ENCODE measurements at places on chromosomes 1 and 21.

- DNase-seq, result no peak
Measured at GRCh38 chr1:9506901-9507300, 32.4 kb upstream of the SLC25A33 start.

DNA sequence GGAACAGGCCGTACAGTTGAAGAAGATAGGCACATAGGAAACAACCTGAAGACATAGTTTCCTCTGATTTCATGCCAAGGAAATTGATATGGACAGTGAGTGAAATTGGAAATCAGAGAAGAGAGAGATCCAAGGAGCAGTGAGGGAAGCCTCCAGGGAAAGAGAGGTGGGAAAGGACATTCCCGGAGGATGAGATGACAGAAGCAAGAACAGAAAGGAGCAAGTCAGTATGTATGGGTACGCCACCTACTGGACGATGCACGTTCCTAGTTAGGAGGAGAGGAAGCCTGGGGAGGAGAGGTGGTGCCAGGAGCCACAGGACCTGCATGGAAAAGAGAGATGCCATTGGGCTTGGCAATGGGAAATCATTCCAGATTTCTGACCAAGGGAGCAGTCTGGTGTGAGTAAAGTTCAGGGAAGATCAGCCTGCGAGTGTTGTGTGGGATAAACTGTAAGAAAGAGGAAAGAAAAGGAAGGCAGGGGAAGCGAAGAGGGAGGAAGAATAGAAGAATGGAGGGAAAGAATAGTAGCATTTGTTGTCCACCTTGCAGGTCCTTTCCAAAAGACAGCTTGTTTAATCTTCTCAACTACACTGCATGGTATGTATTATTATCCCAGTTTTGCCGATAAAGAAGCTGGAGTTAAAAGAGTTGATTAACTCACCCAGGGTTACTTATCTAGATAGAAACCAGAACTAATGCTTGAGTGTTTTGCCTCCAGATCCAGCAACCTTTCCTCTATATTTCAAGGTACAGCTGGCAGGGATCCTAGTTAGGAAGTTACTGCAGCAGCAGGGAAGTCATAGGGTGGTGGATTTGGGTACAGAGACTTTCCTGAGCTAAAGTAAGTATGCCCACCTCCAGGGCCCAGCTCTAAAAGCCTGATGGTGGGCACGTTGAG lies 27.4 kb downstream of the C1orf116 start:
- no peak for DNase-seq

- DNase-seq, result no peak
Measured at GRCh38 chr1:192435704-192436103, 118.9 kb downstream of the RGS21 start.

GRCh38 chr1:54614563-54614962 lies 8.8 kb downstream of the FAM151A start:
- no peak for DNase-seq

- no peak for DNase-seq
Measured at GRCh38 chr1:36920801-36921405, 113.4 kb downstream of the GRIK3 start.

GRCh38 chr1:214380396-214380795 lies 99.4 kb downstream of the SMYD2 start:
- DNase-seq, result no peak

DNA sequence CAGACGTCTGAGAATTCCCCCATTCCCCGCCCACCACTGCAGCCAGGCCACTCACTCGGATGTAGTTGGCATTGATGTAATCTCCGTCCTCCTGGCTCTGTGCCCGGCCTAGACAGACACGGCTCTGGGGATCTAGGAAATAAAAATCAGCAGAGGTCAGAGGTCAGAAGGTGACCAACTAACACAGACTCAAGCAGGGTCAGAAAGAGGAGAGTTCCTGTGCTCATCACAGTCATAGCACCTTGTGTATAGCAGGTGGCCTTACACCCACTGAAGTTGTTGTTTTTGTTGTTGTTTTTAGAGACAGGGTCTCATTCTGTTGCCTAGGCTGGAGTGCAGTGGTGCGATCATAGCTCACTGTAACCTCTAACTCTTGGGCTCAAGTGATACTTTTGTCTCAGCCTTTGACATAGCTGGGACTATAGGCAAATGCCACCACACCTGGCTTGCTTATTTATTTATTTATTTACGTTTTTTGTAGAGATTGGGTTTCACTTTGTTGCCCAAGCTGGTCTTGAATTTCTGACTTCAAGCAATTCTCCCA lies 4.9 kb downstream of the PTPN7 start:
- DNase-seq, result no peak

DNA sequence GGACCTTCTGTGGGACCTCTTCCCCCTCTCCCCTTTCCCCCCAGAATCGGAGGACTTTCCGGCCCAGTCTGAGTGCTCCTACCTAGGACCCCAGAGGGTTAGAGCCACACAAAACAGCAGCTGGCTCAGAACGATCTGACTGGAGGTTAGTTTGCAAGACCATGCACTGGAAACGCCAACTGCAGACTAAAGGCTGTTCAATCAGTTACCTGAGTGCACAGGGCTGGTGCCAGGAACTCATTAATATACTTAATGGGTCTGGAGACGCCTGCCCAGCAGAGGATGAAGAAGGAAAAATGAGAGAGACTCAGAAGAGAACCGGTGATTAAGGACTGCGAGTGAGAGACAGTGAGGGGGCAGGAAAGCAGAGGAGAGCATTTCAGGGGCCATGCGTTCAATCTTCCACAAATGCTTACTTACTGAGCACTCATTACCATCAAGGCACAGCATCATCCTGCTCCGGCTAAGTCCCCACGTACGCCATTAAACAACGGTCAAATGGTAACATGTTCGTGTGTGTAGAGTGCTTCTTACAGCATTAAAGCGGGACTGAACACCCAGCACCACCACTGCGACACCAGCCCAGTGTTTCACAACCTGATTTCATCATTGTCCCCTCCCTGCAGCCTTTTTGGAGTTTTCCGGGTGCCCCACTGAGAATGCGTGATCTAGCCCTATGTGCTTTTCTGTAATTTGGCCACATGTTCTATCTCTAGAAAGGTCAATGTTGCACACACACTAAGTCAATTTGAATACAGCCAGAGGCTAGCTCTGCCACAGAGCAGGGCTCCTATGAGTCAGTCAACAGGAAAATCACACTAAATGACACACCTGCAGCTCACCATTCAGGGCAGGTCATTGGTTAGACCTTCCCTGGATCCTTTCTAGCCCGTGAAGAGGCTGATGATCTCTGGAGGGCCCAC lies 7.6 kb downstream of the ENO1 start:
- DNase-seq, result no peak

- DNase-seq, result peak; percentile 17
Measured at GRCh38 chr1:29124366-29125236, 898 bp upstream of the TMEM200B start.

DNA sequence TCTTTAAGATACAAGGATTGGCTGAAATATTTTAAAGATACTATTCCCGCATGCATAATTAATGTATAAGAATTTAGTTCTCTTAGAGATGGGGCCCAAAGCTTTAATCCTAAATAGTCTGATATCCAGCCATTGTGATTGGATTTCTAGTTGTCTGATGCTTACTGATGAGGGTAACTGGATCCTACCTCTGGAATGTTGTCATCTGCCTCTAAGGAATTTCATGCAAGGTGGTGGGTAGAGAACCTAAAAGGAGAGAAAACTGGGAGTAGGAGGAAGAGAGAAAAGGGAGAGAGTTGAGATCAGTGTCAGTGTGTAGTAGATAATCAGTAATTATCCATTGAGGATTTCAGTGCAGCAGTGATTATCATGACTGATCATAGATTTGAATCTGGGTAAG lies 295.5 kb downstream of the KCNT2 start:
- no peak for DNase-seq
